ENCODE measurements at places on chromosomes 7 and 10.

DNA sequence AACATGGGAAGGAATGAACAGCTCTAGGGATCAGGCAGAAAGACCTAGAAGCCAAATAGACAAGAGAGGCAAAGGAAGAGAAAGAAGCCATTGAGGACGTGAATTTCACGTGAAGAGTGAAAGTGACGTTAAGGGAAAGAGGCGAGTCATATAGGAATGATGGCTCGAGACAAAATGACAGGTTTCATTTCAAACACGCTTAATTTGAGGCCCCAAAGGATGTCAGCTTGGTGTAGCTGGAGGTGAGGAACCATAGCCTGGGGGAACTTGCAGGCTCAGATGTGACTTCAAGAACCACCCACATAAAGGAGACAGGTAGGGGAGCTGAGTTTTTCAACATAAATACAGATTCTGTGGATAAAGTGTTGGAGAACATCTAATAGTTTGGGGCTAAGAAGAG is 84.3 kb upstream of the ATP6V0A4 start:
- DNase-seq = no peak

- DNase-seq = no peak
Observed at GRCh38 chr7:20650782-20651181, 35.3 kb downstream of the ABCB5 start.

DNA sequence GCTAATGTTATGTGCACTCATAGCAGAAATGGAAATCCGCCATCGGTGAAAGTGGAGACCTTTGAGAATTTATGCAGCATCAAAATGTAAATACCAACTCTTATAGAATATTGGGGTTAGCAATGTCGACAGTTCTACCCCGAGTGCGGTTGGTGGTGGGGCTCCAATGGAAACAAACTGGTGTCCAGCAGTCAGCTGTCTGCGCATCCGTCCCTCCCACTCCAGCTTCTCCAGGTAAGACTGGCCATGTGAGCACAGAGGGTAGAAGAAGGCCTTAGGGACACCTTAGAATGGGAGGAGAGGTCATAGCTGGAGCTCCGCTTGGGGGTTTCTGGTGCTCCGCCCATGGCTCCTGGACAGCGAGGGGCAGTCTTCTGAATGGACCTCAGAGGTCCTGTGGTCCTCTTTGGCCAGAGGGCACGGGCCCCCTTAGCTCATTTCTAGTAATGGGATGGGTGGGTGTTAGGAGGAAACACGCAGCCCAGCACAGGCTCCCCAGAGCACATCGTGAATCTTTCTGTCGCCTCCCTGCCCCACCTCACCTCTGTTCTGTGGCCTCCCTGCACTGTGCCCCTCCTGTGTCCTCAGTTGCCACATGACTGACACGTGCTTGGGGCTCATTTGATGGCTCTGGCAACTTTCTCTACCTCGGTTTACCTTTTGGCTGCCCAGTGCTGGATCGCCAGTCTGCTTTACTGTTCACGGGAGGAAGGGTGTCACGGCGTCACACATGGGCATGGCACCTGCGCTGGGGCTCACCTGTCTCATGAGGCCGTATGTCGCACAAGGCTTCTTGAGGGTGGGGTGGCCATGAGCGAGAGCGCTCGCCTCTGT is 50.0 kb downstream of the MGMT start:
- no peak for DNase-seq

- no peak for DNase-seq
Observed at GRCh38 chr10:77712207-77712606, 74.6 kb upstream of the KCNMA1 start.

- no peak for DNase-seq
Observed at GRCh38 chr10:66804962-66805361, 120.9 kb upstream of the LRRTM3 start.

DNA sequence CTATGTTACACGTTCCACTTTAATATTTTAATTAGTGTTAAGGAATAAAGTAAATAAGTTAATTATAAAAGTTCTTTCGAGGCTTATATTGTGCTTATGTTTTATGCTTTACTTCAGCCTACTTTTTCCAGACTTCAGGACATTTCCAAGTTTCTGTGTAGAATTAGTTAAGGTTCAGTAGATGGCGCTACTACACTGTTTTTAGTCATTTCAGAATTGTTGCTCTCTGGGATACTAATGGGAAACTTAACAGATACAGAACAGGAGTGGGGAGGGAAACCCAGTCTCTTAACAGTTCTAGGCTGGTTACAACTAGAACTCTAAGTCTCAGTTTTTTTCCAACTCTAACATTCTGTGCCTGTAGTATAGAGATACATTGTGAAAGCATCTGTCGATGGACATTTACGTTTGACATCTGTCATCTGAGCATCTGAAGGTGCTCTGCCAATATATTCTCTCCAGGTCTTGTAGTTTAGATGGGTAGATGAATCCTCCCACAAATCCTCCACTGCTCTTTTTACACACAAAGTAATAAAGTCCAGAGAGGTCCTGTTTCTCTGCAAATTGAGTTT is 56.8 kb upstream of the FAM171A1 start:
- peak; percentile 16 for DNase-seq

GRCh38 chr7:21898265-21898930 is 47.3 kb downstream of the CDCA7L start:
- peak; percentile 78 for DNase-seq

DNA sequence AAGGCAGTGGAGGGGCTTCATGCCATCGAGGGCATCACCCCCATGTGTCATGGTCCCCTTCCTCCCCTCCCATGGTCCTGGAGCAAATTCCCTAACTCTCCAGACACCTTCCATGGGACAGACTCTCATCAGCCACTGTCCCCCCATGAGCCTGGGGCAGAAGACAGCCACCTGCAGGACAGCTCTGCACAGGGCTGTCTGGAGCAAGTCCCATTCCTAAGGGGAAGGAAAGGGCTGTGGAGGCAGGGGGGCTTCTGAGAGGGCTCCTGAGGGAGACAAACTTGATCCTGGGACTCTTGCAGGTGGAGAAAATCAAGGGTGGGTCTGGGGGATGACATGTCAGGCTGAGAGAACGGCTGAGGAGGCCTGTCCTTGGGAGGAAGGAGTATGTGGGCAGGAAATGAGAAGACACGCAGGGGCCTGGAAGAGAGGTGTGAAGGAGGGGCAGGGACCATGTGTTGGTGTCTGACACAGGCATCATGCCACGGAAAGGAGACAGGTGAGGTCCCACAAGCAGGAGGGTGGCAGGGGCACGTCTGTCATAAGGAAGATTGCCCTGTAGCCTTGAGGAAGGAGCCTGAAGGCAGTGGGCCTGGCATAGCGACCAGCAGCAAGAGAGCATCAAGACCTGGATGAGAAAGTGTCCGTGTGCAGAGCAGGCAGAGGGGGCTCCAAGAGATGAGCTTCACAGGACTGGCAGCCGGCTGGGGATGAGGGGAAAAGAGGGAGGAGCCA is 14.4 kb upstream of the GDF10 start:
- no peak for DNase-seq

DNA sequence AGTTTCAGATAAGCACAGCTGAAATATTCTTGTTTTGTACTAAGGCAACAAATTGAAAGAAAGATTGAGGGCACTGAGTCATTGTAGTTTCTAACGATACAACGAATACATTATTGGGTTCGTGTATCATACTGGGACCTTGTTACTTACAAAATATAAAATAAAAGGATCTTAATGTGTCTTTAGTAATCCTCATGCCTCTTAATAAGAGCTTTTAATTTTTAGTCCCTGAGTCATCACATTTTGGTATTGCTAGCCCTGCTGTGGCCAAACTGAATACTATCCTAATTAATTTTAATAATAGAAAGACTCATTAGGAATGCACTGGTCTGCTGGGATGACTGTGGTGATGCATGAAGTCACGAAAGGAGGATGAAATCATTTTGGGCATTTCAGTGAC is 309.7 kb downstream of the EXOC4 start:
- DNase-seq = no peak
